ENCODE measurements at places on chromosomes 5 and 9. TPM values are rescaled to one million over a fixed set of nuclear protein-coding genes. Genes with fewer than 3 reads are reported as not detected.

CA9 gene
- polyA plus RNA-seq: 0.61 TPM

DNA sequence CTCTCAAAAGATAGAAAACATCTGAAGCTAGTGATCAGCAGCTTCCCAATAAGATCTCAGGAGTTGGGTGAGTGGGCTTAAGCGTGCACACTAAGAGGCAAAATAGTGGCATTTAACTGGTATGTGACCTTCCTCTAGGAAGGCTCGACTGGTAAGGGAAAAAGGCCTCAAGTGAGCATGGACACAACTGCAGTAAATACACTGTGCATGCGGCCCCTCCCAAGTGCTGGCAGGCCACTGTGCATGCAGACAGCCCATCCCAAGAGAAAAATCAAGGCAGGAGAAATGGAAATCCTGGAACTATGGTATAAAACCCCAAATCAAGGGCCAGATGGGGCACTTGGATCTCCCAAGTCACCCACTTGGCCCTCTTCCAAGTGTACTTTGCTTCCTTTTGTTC is 112.7 kb downstream of the SMC2 start:
- no peak for DNase-seq

DNA sequence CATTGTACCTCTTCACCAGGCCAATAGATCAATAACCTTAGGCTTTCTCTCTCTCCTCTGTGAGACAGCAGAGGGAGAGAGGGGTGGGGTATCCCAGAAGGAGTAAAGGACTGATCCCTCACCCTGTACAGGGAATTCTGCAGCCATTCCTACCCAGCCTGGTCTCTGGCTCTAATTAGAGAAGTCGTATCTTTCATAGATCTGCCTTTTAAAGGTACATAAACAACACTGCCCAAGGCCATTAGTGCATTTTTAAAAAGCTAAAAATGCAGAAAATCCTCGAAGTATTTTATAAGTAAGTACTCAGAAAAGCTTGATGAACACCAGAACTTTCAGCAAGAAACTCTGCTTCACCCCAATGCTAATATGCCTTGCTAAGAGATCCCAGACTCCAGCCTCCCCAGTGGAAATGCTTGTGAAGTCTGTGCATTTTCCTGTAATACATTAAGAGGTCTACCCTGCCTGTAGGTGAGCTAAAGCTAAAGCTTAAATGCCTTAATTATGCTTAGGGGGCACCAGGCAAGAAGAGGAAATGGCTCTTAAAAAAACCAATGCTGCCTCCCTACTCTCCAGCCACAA is 200.0 kb upstream of the ANKRD55 start:
- no peak for DNase-seq

- no peak for DNase-seq
Observed at GRCh38 chr9:94085062-94085639, 887 bp downstream of the PTPDC1 start.

DNA sequence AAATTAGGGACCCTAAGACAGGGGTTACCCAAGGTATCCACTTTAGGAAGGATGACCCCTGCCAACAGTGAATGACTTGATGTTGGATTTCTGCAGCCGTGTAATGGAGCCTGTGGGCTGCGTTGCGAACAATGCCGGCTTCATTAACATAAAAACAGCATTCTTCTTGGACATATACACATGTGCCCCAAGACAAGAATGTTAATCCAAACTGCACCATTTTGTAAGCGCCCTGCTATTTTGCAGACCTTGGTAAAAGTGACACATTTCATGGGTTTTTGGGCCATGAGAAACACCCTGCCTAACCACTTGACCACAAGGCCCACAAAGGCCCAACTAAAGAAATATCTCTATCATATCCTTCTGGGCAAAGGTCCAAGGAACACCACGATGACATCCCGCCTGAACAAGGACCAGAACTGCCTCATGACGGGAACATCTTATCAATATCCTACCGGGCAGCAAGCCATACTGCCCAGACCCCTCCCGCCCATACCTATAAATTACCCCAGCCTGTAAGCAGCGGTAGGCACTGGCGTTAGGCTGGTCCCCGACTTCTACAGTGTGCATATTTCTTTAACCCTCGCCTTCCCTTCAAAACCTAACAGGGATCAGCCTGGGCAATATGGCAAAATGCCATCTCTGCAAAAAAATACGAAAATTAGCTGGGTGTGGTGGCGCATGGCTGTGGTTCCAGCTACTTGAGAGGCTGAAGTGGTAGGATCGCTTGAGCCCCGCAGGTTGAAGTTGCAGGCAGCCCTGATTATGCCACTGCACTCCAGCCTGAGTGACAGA is 9.7 kb upstream of the PDCD1LG2 start:
- DNase-seq: no peak

DNA sequence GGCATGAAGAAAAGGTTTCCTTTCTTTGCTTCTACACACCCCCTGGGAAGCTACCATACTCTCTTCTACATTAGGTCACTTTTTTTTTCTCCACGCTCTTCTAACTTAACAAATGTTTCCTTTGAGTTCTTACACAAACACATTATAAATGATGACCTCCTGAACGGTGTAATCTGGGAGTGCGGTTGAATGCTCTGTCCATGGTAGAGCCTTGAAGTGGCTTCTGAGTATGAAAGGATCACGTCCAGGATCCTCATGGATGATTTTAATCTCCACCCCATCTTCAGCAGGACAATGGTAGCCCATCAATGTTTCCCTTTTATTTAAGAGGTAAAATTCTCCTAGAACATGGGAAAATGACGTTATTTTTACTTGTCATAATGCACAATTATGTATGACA is 587.3 kb downstream of the SEMA5A start:
- DNase-seq: no peak

DNA sequence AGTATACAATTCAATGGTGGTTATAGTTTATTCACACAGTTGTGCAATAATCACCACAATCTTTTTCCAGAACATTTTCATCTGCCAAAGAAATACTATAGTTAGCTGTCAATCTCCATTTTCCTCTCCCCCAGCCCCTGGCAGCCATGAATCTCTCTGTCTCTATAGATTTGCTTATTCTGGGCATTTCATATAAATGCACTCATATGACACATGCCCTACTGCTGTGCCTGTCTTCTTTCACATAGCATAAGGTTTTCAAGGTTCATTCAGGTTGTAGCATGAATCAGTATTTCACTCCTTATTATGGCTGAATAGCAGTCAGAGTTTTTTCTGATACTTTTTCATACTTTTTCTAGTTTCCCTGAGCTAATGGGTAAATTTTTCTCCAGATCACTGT is 127.6 kb downstream of the HSPA4 start:
- DNase-seq: no peak

- no peak for DNase-seq
Observed at GRCh38 chr5:86866036-86866435, 248.3 kb downstream of the COX7C start.

DNA sequence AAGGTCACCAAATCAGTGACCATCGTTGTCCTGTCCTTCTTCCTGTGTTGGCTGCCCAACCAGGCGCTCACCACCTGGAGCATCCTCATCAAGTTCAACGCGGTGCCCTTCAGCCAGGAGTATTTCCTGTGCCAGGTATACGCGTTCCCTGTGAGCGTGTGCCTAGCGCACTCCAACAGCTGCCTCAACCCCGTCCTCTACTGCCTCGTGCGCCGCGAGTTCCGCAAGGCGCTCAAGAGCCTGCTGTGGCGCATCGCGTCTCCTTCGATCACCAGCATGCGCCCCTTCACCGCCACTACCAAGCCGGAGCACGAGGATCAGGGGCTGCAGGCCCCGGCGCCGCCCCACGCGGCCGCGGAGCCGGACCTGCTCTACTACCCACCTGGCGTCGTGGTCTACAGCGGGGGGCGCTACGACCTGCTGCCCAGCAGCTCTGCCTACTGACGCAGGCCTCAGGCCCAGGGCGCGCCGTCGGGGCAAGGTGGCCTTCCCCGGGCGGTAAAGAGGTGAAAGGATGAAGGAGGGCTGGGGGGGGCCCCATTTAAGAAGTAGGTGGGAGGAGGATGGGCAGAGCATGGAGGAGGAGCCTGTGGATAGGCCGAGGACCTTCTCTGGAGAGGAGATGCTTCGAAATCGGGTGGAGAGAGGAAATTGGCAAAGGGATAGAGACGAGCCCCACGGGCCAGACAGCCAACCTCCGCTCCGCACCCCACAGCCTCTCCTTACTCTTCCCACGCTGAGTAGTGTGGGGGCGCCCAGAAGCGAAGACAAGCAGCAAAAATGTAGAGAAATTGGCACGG is 1.7 kb downstream of the RXFP3 start:
- DNase-seq: no peak

DNA sequence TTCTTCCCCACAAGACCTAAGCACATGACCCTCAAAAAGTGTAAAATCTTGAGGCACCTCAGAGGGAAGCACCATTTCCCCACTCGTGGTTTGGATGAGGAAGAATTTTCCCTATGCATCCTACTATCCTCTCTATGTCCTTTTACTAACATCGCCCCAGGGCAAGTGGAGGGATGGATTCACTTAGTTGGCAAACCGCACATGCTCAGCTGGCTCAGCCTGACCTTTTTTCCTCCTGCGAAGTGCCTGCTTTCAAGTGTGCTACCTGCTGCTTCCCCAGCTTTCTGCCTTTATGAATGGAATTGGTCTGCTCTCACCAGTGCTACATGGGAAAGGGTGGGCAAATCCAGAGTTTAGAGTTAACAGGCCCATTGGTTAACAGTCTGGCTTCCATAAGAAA is 56.6 kb upstream of the IFNK start:
- no peak for DNase-seq

GRCh38 chr5:61768692-61769281 is 436.7 kb downstream of the ZSWIM6 start:
- DNase-seq: no peak

GRCh38 chr9:106897236-106897635 is 34.3 kb downstream of the ZNF462 start:
- no peak for DNase-seq

GRCh38 chr5:145903867-145904266 is 31.1 kb upstream of the GRXCR2 start:
- DNase-seq: no peak

- no peak for DNase-seq
Observed at GRCh38 chr9:38682713-38683112, 37.2 kb downstream of the FAM240B start.

- DNase-seq: no peak
Observed at GRCh38 chr5:158874343-158874742, 225.4 kb downstream of the EBF1 start.

All from left renal cortex interstitium (tissue), 4 donors.